ENCODE measurements at places on chromosomes 1 and 21.
A peak's percentile ranks its signal among the peaks of the same experiment; 100 is the strongest.

DNA sequence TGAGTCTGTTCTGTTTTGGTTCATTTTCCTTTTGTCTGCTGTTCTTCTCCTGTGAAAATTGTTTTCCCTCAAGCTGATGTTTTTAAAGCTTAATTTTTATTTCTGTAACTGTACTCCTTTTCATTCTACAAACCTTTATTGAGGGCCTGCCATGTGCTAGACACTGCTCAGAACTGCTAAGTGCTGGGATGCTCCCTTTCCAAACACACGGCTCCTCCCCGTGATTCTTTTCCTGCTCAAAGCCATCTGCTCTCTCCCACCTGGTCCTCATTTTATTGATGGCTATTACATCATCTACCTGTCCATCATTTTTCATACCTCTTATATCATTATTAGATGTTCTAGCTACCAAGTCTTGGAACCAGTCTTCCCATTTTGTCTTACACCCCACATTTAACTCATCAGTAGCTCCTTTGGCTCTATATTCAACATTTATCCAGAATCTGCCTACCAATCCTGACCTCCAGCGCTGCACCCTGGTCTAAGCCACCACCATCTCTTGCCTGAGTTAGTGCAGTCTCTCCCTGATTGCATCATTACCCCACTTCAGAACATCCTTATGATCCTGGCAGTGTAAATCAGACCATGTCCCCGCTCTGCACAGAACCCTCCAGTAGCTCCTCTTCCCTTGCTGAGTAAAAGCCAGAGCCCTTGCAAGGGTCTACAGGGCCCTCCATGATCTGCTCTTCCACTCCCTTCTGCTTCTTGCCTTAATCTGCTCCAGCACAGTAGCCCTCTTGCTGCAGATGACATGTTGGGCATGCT is 118.1 kb downstream of the CACNA1E start:
- no peak for DNase-seq

- no peak for DNase-seq
These were observed 21.6 kb downstream of the SDHC start for GRCh38 chr1:161335796-161336195.

DNA sequence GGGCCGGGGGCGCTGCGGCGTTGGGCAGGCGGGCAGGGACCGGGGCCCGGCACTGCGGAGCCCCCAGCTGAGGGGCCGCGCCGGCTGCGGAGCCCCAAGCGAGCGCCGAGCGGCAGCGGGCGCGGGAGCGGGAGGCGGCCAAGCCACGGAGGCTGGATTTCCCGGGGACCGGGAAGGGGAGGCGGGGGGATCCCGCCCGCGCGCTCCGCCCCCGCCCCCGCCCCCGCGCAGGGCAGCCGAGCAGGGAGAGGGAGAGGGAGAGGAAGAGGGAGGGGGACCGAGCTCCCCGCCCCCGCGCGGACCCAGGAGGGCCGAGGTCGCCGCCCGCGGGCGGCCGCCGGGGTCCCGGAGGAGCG is at the start of gene DLGAP3:
TSS of gene DLGAP3 (minus strand) at position 154 of the 356 bp plus-strand sequence. CDS start 24,267 bp downstream, outside the sequence.
- DNase-seq = peak; percentile 44

GRCh38 chr21:25036775-25037174 is 570.5 kb downstream of the MRPL39 start:
- no peak for DNase-seq

GRCh38 chr1:205057808-205058575 is 15.0 kb downstream of the CNTN2 start:
- DNase-seq = no peak

DNA sequence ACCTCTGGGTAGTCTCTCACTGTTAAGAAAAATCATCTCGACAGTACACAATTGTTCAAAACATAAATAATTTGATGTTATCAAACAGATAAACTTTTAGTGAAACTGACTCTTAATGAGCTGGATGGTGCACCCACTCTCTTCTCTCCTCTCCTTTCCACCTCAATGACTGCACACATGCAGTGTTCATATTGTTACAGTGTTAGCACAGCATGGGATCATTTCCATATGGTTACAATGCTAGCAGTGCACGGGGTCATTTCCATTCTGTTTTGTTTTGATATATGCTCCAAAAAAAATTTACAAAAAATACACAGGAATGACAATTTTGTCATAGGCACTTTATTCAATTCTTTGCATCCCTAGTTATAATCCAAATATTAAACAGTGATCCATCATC is 26.4 kb upstream of the RNF187 start:
- no peak for DNase-seq

GRCh38 chr1:114441332-114441731 is 69.7 kb downstream of the TRIM33 start:
- no peak for DNase-seq

DNA sequence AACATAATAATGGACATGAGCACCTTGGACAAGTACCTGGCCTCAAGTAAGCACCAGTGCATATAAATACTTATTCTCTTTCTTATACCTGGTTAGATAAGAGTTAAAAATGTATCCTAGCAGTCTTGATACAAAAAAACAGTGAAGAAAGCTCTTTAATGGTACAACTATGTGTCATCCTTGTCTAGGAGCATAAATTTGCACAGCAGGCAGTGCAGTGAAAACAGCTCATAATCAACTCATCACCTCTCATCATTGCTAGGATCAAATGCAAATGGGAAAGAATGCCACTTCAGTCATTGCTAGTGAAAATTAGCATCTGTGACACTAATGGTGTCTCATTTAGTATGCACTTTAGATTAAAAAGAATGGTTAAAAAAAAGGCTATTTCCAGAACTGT is 7.6 kb downstream of the SAMSN1 start:
- DNase-seq = no peak

DNA sequence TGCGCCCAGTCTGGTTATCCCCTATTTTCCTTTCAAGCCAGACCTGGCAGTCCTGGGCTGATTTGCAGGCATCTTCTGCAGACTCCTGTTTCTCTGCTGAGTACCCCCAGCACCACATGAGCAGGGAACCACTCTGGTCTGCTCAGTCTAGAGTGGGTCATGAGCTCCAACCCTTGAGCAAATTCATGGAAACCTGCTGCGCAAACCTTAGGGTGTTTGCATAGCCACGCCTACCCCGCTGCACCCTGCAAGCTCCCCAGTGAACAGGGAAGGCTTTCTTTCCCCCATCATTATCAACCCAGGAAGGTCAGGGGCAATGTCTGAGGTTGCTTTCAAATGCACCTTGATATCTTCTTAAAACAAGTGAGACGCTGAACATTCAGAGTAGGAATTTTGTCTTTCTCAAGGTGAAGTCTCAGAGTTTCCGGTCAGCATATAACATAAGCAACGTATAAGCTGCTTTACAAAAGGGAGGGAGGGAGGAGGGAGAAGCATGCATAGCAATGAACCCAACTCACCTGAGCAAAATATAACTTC is 11.1 kb upstream of the KCNE1 start:
- DNase-seq = no peak

DNA sequence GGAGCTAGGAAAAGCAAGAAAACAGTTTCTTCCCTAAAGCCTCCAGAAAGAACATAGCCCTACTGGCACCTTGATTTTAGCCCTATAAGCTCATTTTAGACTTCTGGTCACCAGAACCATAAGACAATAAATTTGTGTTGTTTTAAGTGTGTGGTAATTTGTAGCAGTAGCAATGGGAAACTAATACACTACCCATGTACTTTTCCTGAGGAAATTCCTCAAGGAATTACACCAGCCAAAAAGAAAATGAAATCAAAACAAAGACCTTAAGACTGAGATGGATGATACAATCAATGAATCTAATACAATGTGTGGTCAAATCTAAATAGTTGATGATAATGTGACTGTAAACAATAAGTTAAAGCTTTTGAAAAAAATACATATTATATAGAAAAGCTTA is 11.8 kb downstream of the VAMP4 start:
- DNase-seq = no peak

DNA sequence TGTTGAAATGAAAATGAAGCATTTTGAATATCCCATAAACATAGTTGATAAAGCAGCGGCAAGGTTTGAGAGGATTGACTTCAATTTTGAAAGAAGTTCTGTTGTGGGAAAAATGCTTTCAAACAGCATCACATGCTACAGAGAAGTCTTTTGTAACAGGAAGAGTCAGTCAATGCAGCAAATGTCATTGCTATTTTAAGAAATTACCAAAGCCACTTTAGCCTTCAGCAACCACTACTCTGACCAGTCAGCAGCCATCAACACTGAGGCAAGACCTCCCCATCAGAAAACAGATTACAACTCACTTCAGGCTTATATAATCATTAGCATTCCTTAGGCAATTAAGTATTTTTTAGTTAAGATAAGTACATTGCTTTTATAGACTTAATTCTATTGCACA is 33.8 kb upstream of the FCRL3 start:
- DNase-seq = no peak

GRCh38 chr1:173241528-173242347 is 34.6 kb upstream of the TNFSF4 start:
- DNase-seq = no peak

GRCh38 chr1:101288491-101288944 is 51.7 kb downstream of the S1PR1 start:
- peak; percentile 56 for DNase-seq

GRCh38 chr1:230306169-230306568 is 120.0 kb downstream of the PGBD5 start:
- DNase-seq = no peak

GRCh38 chr1:202694314-202694713 is 15.9 kb downstream of the SYT2 start:
- DNase-seq = no peak

DNA sequence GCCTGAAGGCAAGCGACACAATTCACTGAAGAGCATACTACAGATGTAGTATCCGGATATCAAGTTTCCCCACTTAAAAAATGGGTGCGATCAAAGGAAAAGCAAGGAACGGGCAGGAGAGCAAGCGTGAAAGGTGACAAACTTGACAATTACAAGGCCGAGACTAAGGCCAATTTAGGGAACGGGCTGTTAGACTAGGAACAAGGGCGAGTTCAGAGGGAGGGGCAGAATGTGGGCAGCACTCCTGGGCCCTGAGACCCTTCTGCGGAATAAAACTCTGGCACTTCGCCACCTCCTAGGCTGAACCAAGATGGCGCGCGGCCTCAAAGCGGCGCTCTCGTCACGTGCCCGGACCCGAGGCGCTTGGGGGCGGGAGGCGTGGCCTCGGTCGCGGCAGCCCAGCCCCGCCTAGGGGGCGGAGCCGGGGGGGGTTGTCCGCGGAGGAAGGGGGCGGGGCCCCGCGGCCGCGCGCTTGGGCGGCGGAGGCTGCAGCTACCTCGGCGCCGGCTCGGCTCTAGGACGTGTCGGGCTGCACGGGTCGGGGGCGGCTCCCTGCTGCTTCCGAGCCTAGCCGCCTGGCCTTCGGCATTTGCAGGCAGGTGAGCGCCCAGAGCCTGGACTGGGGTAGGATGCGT is at the start of gene PPFIA4:
TSS of gene PPFIA4 (plus strand) at position 461 of the 635 bp plus-strand sequence. CDS start 12,518 bp downstream, outside the sequence.
- DNase-seq = peak; percentile 88

GRCh38 chr1:15080328-15081007 is 73.1 kb upstream of the TMEM51 start:
- no peak for DNase-seq

GRCh38 chr1:33825506-33825905 is 38.4 kb upstream of the HMGB4 start:
- no peak for DNase-seq

- DNase-seq = no peak
These were observed 50.0 kb downstream of the LRRC8B start for GRCh38 chr1:89574621-89575020.

- DNase-seq = no peak
These were observed 29.6 kb downstream of the KCNN3 start for GRCh38 chr1:154840269-154841176.

DNA sequence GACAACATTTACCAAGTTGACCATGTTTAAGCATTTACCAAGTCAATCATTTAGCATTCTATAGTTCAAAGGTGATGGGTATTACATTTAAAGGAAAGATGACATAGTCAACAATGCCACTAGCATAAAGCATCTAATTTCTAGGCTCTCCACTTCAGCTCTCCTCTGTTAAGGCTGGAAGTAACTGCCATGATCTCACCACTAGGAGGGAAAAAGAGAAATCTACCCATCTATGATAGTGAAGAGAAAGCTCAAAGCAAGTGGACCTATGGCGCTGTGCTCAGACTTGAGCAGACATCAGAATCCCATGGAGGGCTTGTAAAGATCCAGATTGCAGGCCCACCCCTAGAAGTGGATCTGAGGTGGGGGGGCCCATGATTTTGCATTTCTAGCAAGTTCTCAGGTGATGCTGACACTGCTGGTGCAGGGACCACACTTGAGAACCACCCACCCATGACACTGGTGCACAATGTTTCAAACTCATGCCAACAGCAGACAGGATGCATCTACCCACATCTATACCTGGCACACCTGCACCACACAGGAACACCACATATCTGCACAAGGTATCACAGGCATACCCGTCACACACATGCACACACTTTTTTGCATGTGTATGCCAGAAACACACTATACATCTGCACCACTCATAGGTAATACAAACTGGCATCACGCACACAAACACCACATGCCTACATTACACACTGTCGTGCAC is 392.9 kb upstream of the RUNX1 start:
- DNase-seq = no peak

DNA sequence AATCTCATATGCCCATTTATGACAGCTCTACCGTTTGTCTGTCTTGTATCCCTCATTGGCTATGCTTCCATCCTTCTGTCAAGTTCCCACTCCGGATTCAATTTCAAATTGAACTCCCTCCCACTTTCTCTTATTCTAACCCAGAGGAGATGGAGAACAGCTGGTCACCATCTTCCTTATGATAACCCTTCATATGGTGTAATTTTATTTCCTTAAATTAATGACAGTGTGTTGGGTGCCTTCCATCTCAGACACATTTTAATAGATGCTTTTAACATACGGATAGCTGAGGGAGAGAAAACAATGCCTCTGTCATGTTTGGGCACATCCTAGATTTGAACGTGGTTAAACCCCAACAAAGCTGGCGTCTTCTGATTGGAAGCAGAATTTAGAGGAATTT is 103.0 kb upstream of the PLXNA2 start:
- DNase-seq = no peak

DNA sequence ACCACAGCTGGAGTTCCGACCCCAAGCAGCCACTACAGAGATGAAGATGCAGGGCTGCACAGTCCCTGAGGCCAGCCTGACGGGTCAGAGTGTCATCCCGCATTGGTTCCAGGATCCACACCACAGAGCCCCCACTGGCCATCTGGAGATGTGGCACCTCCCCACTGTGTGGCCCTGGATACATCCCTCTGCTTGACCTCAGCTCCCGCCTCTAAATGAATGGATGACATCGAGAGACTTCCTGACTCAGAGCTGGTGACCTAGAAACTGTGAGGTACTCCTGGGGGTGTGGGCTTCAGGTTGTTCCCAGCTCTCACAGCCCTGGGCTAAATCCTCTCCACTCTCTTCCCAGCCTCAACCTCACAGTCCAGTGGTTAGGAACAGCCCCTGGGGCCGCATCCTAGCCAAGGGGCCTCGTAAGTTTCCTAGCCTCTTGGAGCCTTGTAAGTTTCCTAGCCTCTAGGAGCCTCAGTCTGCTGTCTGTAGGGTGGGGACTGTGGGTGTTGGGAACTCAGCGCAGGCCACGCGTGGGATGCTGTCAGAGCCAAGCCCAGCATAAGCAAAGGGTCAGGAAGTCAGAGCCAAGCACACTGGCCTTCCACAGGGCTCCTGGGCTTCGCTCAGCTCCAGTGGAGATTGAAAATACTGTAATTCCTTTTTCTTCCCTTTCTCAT is 87.5 kb upstream of the RUNX3 start:
- DNase-seq = no peak

Data from WTC11 (cell line).